ENCODE measurements at places on chromosomes 11 and 22. TPM values are rescaled to one million over a fixed set of nuclear protein-coding genes. Genes with fewer than 3 reads are reported as not detected.

CCDC116 gene
- 0.19 TPM for total RNA-seq

OR52I2 gene
- not detected for total RNA-seq

NXPE4 gene
- total RNA-seq: not detected

GRCh38 chr11:11844272-11844671 lies 2.5 kb downstream of the USP47 start:
- peaks cover 3% of the 10 kb centered on the region for H3K36me3 ChIP-seq
- H3K4me1 ChIP-seq: peaks cover 13% of the 10 kb centered on the region
- no peak for DNase-seq
- no peaks in the 10 kb centered on the region for H3K27me3 ChIP-seq
- no peak overlapping the region for H3K27ac ChIP-seq
- H3K4me3 ChIP-seq: no peak overlapping the region

GRCh38 chr22:38873469-38874411 lies 1.7 kb upstream of the CBX6 start:
- peaks cover 50% of the 10 kb centered on the region for H3K4me1 ChIP-seq
- peak overlapping the region; percentile 77 for H3K27ac ChIP-seq
- peak overlapping the region; percentile 88 for H3K4me3 ChIP-seq
- no peaks in the 10 kb centered on the region for H3K27me3 ChIP-seq

DNA sequence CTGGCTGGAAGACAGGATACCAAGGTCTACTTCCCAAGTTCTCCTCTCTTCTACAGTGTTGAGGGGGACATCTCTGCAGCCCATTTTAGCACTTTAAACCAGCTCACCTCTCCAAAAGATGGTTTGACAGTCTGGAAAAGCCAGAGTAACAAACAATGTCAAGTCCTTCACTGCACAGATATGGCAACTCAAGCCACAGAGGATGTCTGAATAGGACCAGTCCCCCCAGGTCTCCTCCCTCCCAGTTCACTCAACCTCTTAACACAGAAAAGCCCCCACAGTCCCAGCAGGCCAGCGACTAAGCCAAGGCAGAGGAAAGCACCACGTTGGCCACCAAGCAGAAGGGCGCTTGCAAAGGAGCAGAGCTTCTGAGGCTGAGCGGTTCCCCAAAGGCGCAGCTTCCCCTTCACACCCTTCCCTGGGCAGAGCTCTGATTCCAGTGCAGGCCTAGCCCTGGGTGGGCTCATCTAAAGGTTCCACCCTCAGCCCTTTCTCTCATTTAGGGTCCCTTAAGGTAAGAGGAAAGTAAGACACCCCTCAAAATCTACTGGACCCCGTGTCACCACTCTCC lies 62.7 kb downstream of the PAK1 start:
- peak overlapping the region; percentile 20 for H3K27ac ChIP-seq
- H3K36me3 ChIP-seq: peaks cover 4% of the 10 kb centered on the region
- no peaks in the 10 kb centered on the region for H3K27me3 ChIP-seq
- peak overlapping the region; percentile 81 for H3K4me3 ChIP-seq
- peak; percentile 35 for DNase-seq

GRCh38 chr11:32118025-32118974 lies 27.4 kb downstream of the RCN1 start:
- no peak overlapping the region for H3K4me3 ChIP-seq
- H3K4me1 ChIP-seq: peaks cover 4% of the 10 kb centered on the region
- DNase-seq: no peak

GRCh38 chr11:75159151-75159953 lies 8.4 kb downstream of the SLCO2B1 start:
- no peaks in the 10 kb centered on the region for H3K27me3 ChIP-seq
- no peak for DNase-seq
- H3K4me3 ChIP-seq: no peak overlapping the region
- H3K4me1 ChIP-seq: no peaks in the 10 kb centered on the region
- no peaks in the 10 kb centered on the region for H3K36me3 ChIP-seq
- no peak overlapping the region for H3K27ac ChIP-seq

GRCh38 chr11:86814775-86815174 lies 14.4 kb downstream of the PRSS23 start:
- H3K36me3 ChIP-seq: no peaks in the 10 kb centered on the region
- peaks cover 29% of the 10 kb centered on the region for H3K27me3 ChIP-seq
- H3K4me3 ChIP-seq: no peak overlapping the region
- H3K4me1 ChIP-seq: peaks cover 4% of the 10 kb centered on the region
- DNase-seq: no peak
- H3K27ac ChIP-seq: no peak overlapping the region

DNA sequence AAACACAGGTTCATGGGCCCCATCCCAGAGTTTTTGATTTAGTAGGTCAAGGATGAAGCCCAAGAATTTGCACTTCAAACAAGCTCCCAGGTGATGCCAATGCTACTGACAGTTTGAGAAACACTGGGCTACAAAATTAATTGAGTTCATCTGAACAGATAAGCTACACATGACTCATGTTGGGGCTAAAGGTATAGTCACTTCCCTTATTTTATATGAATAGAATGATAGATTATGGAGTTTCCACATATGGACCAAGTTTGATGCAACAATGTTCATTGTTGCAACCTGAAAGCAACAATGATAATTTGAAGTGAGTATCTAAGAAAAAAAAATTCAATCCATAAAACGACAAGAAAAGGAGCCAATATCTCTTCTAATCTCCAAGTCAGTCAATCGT lies 54.9 kb downstream of the SOX6 start:
- H3K36me3 ChIP-seq: no peaks in the 10 kb centered on the region
- H3K4me3 ChIP-seq: no peak overlapping the region
- no peaks in the 10 kb centered on the region for H3K27me3 ChIP-seq
- H3K4me1 ChIP-seq: no peaks in the 10 kb centered on the region
- DNase-seq: no peak
- no peak overlapping the region for H3K27ac ChIP-seq

- no peak overlapping the region for H3K4me3 ChIP-seq
- no peaks in the 10 kb centered on the region for H3K36me3 ChIP-seq
- H3K27ac ChIP-seq: no peak overlapping the region
- H3K4me1 ChIP-seq: peaks cover 3% of the 10 kb centered on the region
- no peak for DNase-seq
These were observed 27.0 kb downstream of the P4HA3 start for GRCh38 chr11:74284466-74284865.

Measured in activated naive CD4-positive, alpha-beta T cell treated with anti-CD3 and anti-CD28 coated beads for 36 hours (primary cell).